ENCODE measurements at places on chromosomes 2 and 18.
A peak's percentile ranks its signal among the peaks of the same experiment; 100 is the strongest.

- no peak for DNase-seq
These were observed 760.7 kb downstream of the GALR1 start for GRCh38 chr18:78010363-78010762.

- DNase-seq = no peak
These were observed 4.2 kb upstream of the WDFY1 start for GRCh38 chr2:223949241-223949840.

GRCh38 chr2:106208874-106209273 is 14.8 kb upstream of the UXS1 start:
- no peak for DNase-seq

- DNase-seq = no peak
These were observed 52.8 kb upstream of the HAAO start for GRCh38 chr2:42844901-42845821.

DNA sequence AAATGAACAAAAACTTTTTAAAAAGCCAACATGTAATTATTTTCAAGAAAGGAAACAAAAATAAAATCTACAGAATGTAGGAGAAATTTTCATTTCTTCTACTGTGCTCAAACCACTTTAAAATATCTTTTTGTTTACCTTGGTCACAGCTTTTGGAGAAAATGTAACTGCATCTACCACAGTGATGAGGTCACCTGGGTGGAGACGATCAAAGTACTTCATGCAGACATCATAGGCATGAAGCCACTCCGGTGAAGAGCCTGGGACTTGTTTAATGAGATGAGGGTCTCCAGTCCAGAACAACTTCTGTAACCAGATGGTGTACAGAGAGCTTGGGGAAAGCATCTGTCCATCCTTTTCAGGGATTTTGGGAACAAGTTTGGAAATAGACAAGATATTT is 285.8 kb downstream of the NBAS start:
- peak; percentile 47 for DNase-seq

GRCh38 chr2:150491943-150492342 is 4.5 kb upstream of the RND3 start:
- DNase-seq = no peak

- DNase-seq = no peak
These were observed 116.8 kb upstream of the PID1 start for GRCh38 chr2:229387866-229388265.

- no peak for DNase-seq
These were observed 8.0 kb upstream of the PDIA6 start for GRCh38 chr2:10820562-10820961.

- no peak for DNase-seq
These were observed 27.6 kb downstream of the ANKAR start for GRCh38 chr2:189702071-189702470.

GRCh38 chr2:129744649-129745048 is 234.8 kb upstream of the RAB6C start:
- DNase-seq = no peak

DNA sequence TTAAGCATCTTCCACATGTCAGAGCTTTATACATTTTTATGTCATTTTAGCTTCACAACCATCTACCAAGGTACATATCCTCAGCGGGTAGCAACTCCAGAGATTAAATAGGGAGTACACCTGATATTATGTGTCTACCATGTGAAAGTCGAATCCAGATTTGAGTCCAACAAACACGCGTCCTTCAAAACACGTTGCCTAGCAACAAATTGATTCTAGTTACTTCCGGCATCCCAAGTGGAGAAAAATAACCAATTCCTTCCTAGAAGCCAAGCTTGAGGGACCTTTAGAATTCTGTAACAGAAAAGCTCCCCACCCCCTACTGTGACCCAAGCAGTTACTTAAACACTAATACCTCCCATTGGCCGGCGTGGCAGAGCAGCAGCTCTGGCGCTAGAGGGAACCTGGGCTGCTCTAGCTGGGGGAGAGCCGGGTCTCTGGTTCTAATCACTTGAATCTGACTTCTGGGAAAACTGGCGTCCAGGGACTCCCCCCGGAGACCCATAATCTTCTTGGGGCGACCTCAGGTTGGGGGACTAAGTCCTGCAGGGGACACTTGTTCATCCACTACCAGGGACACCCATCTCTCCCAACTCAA is at the start of gene ERICH2:
Gene ERICH2 (plus strand): TSS at position 371 of the 598 bp plus-strand sequence. CDS start 304 bp downstream, outside the sequence.
- DNase-seq = peak; percentile 60

- DNase-seq = no peak
These were observed 36.6 kb upstream of the CD28 start for GRCh38 chr2:203669820-203670219.

DNA sequence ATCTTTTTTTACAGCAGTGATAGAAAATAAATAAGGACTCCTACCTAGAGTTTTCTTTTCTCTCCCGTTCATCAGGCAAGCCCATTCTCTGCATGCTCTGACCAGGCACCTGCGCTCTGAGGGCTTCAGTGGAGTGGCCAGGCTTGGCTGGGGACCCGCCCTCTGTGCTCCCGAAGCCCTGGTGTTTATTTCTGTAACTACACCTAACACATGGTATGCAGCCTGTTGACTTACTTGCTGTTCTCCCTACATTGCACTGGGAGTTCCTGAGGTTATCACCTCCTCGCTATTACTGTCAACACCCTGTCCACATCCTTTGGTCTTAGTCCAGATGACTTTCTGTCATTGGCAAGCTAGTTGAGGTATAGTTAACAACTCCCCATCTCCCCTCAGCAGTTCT is 317.7 kb downstream of the LPIN1 start:
- no peak for DNase-seq

DNA sequence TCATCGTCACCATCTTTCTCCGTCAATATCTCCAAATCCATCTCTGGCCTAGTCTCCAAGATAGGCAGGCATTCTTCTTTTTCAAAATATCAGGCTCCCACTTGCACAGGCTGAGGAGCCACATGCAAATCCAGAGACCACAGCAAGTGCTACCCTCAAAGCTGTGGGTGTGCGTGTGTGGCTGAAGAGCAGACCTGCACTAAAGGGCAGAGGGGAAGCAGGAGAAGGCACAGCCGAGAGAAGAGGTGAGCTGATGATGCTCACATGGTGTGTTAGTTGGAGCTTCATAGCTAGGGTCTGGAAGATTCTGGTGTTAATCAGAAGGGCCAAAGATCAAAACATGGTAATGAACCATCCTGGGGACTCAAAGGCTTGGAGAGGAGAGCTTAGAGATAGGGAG is 3.8 kb downstream of the SPEG start:
- DNase-seq = no peak

GRCh38 chr2:213789940-213790339 is 505.7 kb downstream of the SPAG16 start:
- DNase-seq = no peak

GRCh38 chr2:12597610-12598009 is 119.1 kb upstream of the TRIB2 start:
- no peak for DNase-seq

DNA sequence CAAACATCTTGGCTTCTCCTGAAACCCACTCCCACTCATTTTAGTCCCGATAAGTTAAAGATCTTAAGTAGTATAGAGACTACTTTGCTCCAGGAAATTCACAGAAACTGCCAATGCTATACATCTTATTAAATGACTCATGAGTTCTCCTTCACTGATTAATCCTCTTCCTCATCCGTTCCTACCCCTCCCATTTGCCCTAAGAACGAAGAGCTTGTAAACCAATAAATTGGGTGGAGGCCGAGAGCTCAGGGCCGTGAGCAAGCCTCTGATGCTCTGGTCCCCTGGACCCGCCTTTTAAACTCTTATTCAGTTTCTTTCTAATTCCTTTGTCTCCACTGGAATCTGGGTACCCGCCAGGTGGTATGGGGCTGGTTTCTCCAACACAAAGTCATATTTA is 68.6 kb downstream of the METTL8 start:
- no peak for DNase-seq

DNA sequence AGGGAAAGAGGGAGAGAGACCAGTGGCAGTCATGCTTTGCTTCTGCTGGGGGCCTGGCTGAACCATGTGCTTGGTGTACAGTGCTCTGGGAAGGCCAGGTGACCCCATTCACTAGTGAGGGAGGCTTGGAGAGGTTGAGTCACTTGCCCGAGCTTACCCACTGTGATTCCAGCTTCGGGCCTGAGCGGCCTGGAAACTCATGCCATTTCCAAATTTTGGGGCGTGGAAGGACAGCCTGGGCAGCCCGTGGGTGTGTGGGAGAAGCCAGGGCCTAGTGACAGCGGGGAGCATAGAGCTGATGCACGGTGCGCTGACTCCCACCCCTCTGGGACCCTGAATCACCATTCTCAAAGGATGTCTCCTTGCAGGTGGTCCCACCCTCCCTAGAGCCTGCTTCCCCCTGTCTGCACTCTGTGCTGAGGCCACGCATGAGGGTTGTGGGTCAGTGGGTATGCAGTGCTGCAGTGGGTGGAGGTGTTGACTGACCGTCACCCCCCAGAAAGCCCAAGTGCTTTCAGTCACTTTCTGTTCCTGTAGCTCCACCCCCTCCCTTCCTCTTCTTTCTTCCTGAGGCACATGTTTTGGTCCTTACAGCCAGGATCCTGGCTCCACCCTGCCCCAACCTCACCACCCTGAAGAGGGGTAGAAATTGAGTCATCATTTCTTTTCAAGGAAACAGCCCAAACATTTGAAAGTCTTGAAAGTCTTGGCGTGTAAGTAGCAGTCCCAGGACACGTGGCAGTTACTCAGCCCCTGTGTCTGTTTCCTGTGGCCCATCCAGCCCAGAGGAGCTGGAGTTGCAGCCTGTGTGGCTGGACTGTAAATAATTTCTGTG is 69.3 kb upstream of the MCFD2 start:
- DNase-seq = no peak

- DNase-seq = no peak
These were observed 22.0 kb downstream of the TMEM127 start for GRCh38 chr2:96243843-96244242.

- no peak for DNase-seq
These were observed 3.0 kb upstream of the FHL2 start for GRCh38 chr2:105401867-105402266.

All from NCI-H524 treated with DMSO at 0.1 percent for 48 hours (cell line).